ENCODE measurements at places on chromosomes 2 and 18. TPM values are rescaled to one million over a fixed set of nuclear protein-coding genes. Genes with fewer than 3 reads are reported as not detected.

The CNRIP1 gene
- total RNA-seq, result not detected

DNA sequence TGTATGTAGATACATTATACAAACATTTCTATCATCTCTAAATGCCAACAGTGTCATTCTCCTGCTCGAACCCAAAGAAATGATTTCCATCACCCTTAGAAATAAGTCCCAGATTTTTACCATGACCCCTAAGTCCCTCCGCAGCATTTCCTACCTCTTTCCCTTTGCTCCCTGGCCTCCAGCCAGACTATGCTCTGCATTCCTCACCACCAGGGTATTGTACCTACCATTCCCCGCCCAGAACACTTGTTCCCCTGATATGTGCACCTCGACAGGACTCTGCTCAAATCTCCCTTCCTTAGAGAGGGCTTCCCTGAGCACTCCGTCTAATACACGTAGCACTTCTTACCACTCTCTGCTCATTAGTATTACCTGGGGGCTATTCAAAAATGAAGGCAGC is 630.2 kb downstream of the ARHGAP15 start:
- no peaks in the 10 kb centered on the region for H3K27me3 ChIP-seq
- H3K36me3 ChIP-seq, result peaks cover 22% of the 10 kb centered on the region
- H3K4me3 ChIP-seq, result no peak overlapping the region

- no peak for DNase-seq
- no peak overlapping the region for H3K27ac ChIP-seq
- H3K27me3 ChIP-seq, result no peaks in the 10 kb centered on the region
- no peaks in the 10 kb centered on the region for H3K4me1 ChIP-seq
- H3K36me3 ChIP-seq, result no peaks in the 10 kb centered on the region
Measured at GRCh38 chr2:223538920-223539440, 63.2 kb downstream of the SCG2 start.

DNA sequence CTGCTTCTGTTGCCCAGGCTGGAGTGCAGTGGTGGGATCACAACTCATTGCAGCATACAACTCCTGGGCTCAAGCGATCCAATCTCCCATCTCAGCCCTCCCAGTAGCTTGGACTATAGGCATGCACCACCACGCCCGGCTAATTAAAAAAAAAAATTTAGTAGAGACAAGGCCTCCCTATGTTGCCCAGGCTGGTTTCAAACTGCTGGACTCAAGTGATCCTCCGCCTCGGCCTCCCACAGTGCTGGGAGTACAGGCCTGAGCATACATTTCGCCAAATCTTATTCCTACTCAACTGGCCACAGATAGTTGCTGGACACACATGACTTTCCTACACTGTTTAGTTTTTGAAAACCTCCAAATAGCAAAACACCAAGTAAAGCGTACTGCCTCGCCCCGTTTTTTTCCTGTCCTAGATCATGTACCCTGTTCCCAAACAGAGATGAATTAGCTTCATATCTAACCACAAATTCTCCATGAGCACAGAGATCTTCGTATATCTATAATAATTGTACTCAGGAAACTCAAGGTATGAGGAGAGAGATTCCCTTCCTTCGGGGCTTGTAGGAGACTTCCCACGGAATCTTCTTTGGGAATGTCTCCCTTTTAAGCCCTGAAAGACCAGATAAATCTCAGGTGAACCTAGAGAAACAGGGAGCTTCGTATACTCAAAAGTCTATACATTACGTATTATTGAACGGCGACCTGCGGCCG is 598 bp upstream of the C2orf69 start:
- no peaks in the 10 kb centered on the region for H3K27me3 ChIP-seq
- H3K27ac ChIP-seq, result peak overlapping the region; percentile 94
- peak overlapping the region; percentile 94 for H3K4me3 ChIP-seq
- peaks cover 35% of the 10 kb centered on the region for H3K4me1 ChIP-seq
- H3K36me3 ChIP-seq, result peaks cover 7% of the 10 kb centered on the region

The DSC2 gene
- total RNA-seq, result not detected

GRCh38 chr2:206442833-206443734 is at the start of gene ADAM23:
Gene ADAM23, plus strand, starts transcription at chr2:206443532. Its CDS starts 335 bp downstream, at chr2:206443867.
- no peaks in the 10 kb centered on the region for H3K36me3 ChIP-seq
- H3K27ac ChIP-seq, result no peak within 1 kb of the TSS
- peak within 1 kb of the TSS; percentile 80 for H3K4me3 ChIP-seq
- peak; percentile 37 for DNase-seq

The UGT1A8 gene
- total RNA-seq, result not detected

GRCh38 chr18:55258088-55258487 is 298.8 kb upstream of the CCDC68 start:
- peaks cover 92% of the 10 kb centered on the region for H3K36me3 ChIP-seq
- DNase-seq, result no peak
- H3K27ac ChIP-seq, result no peak overlapping the region
- H3K27me3 ChIP-seq, result no peaks in the 10 kb centered on the region
- H3K4me3 ChIP-seq, result no peak overlapping the region

DNA sequence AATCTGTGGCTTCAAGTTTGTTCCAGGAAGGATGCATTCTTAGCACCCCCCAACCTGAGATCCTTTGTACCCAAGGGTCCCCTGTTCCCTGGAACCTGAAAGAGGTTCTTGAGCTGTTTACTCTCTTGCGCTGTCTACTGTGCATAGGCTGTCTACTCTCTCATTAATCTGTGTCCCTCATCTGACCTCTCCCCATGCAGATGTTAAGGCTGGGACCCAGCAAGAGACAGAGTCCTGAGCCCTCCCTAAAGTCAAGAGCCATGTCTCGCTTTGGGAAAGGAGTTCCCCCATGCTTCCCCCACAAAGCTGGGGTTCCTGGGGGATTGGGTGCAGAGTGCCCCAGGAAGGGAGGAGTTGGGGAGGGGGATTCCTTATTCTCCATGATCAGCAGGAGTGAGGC is 312.9 kb downstream of the CYP26B1 start:
- H3K27ac ChIP-seq, result no peak overlapping the region
- no peaks in the 10 kb centered on the region for H3K4me1 ChIP-seq
- no peak for DNase-seq
- H3K36me3 ChIP-seq, result no peaks in the 10 kb centered on the region
- H3K27me3 ChIP-seq, result peaks cover 3% of the 10 kb centered on the region

DNA sequence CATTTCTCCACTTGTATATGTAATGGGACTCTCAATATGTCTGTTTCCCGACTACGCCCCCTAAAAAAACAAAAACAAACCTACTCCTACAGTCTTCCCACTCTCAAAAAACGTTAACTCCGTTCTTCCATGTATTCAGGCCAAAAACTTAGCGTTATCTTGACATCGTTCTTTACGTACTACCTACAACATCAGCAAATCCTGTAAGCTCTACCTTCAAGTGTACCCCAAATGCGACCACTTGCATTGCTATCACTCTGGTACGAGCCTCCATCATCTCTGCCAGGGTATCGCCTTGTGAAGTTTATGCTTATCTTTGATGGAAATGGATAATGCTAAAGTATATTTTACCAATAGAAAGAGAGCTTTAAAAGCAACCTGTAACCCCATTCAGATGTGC is 479 bp downstream of the GPATCH11 start:
- DNase-seq, result no peak
- H3K4me3 ChIP-seq, result no peak overlapping the region
- H3K4me1 ChIP-seq, result peaks cover 27% of the 10 kb centered on the region
- peaks cover 42% of the 10 kb centered on the region for H3K36me3 ChIP-seq

GRCh38 chr18:33924576-33924975 is 300.1 kb downstream of the NOL4 start:
- no peaks in the 10 kb centered on the region for H3K27me3 ChIP-seq
- no peak overlapping the region for H3K27ac ChIP-seq
- no peak for DNase-seq
- H3K36me3 ChIP-seq, result no peaks in the 10 kb centered on the region
- H3K4me1 ChIP-seq, result no peaks in the 10 kb centered on the region

The SULT1C3 gene
- not detected for total RNA-seq

- DNase-seq, result no peak
- no peaks in the 10 kb centered on the region for H3K36me3 ChIP-seq
- H3K27ac ChIP-seq, result no peak overlapping the region
- H3K4me1 ChIP-seq, result peaks cover 17% of the 10 kb centered on the region
- no peak overlapping the region for H3K4me3 ChIP-seq
Measured at GRCh38 chr2:237806334-237806733, 7.8 kb downstream of the RBM44 start.

The MATN3 gene
- total RNA-seq, result not detected

The AMER3 gene
- total RNA-seq, result not detected

GRCh38 chr2:150140777-150141176 is 346.7 kb downstream of the RND3 start:
- H3K27me3 ChIP-seq, result no peaks in the 10 kb centered on the region
- no peaks in the 10 kb centered on the region for H3K36me3 ChIP-seq
- no peak overlapping the region for H3K4me3 ChIP-seq

- no peak overlapping the region for H3K4me3 ChIP-seq
- H3K27ac ChIP-seq, result no peak overlapping the region
- DNase-seq, result no peak
- H3K36me3 ChIP-seq, result no peaks in the 10 kb centered on the region
- no peaks in the 10 kb centered on the region for H3K27me3 ChIP-seq
Measured at GRCh38 chr2:104448661-104449440, 405.1 kb upstream of the POU3F3 start.

DNA sequence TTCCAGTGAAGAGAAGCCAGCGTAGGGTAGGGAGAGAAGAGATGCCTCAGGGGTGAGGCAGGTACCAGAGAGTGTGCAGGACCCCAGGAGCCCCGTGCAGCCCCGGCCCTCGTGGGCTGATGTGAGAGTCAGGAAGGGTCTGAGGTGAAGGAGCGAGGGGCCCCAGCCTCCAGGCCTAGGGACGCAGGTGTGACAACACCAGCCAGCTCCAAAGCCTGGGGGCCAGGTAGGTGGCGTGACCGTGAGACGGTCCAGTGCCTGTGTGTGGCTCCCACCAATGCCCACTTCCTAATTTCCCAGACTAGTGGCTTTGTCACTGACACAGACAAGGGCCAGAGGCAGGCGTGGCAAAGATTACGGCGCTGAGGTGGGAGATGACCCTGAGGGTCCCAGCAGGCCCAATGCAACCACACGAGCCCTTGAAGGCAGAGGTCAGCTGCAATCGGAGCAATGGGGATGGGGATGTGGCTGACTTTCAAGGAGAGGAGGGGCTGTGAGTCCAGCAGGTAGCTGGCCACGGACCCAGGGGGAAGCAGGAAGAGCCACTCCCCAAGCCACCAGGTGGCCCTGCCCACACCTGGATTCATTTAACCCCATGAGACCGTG is 86.0 kb upstream of the SNTG2 start:
- no peaks in the 10 kb centered on the region for H3K36me3 ChIP-seq
- H3K4me1 ChIP-seq, result no peaks in the 10 kb centered on the region
- H3K27me3 ChIP-seq, result no peaks in the 10 kb centered on the region
- no peak for DNase-seq

- H3K27me3 ChIP-seq, result no peaks in the 10 kb centered on the region
- no peaks in the 10 kb centered on the region for H3K36me3 ChIP-seq
- DNase-seq, result no peak
- no peak overlapping the region for H3K27ac ChIP-seq
- no peaks in the 10 kb centered on the region for H3K4me1 ChIP-seq
Measured at GRCh38 chr18:39752351-39752750, 2186.8 kb upstream of the CELF4 start.

GRCh38 chr2:239103125-239104098 is 255.5 kb downstream of the TWIST2 start:
- H3K27ac ChIP-seq, result no peak overlapping the region
- H3K36me3 ChIP-seq, result peaks cover 27% of the 10 kb centered on the region
- H3K4me1 ChIP-seq, result no peaks in the 10 kb centered on the region
- H3K4me3 ChIP-seq, result no peak overlapping the region
- no peaks in the 10 kb centered on the region for H3K27me3 ChIP-seq

The BUB1 gene
- total RNA-seq, result 5.9 TPM

DNA sequence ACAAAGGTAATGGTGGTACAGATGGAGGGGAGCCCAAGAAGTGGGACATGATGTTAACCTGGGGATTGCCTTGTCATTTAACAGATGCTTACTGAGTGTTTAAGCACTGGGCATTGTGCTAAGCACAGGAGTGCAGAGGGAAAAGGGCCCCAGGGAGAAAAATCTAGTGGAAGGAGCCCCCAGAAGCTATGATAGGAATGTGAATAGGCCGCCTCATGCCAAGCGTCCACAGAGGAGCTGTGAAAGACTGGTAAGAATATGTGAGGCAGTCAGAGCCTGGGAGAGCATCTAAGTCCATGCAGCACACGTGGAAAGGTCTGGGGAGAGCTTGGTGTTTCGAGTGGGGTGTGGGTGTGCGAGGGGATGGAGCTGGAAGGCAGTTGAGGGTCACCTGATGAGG is 5.5 kb downstream of the ZNF532 start:
- H3K4me1 ChIP-seq, result peaks cover 40% of the 10 kb centered on the region
- peaks cover 84% of the 10 kb centered on the region for H3K36me3 ChIP-seq
- H3K27ac ChIP-seq, result no peak overlapping the region
- no peaks in the 10 kb centered on the region for H3K27me3 ChIP-seq
- no peak for DNase-seq

- H3K27me3 ChIP-seq, result no peaks in the 10 kb centered on the region
- peaks cover 22% of the 10 kb centered on the region for H3K4me1 ChIP-seq
- no peak overlapping the region for H3K27ac ChIP-seq
- H3K4me3 ChIP-seq, result peak overlapping the region; percentile 99
- peaks cover 6% of the 10 kb centered on the region for H3K36me3 ChIP-seq
- no peak for DNase-seq
Measured at GRCh38 chr2:95401480-95401879, 1.0 kb upstream of the FAHD2A start.

- H3K4me1 ChIP-seq, result peaks cover 9% of the 10 kb centered on the region
- no peak overlapping the region for H3K27ac ChIP-seq
- H3K36me3 ChIP-seq, result no peaks in the 10 kb centered on the region
- no peak for DNase-seq
- no peak overlapping the region for H3K4me3 ChIP-seq
- peaks cover 50% of the 10 kb centered on the region for H3K27me3 ChIP-seq
Measured at GRCh38 chr18:78981989-78982620, 2.5 kb downstream of the SALL3 start.

The PNPT1 gene
- 35.8 TPM for total RNA-seq

GRCh38 chr2:186590759-186591505 is 1.1 kb downstream of the ITGAV start:
- peak overlapping the region; percentile 73 for H3K27ac ChIP-seq
- no peaks in the 10 kb centered on the region for H3K36me3 ChIP-seq
- H3K27me3 ChIP-seq, result no peaks in the 10 kb centered on the region
- H3K4me1 ChIP-seq, result peaks cover 22% of the 10 kb centered on the region

The ZNF521 gene
- total RNA-seq, result 0.16 TPM

- no peak overlapping the region for H3K27ac ChIP-seq
- no peak overlapping the region for H3K4me3 ChIP-seq
- peaks cover 6% of the 10 kb centered on the region for H3K4me1 ChIP-seq
- peaks cover 90% of the 10 kb centered on the region for H3K36me3 ChIP-seq
- no peak for DNase-seq
Measured at GRCh38 chr2:233289648-233290047, 18.0 kb upstream of the SAG start.

- H3K4me3 ChIP-seq, result no peak overlapping the region
- DNase-seq, result no peak
- H3K27ac ChIP-seq, result no peak overlapping the region
- H3K27me3 ChIP-seq, result no peaks in the 10 kb centered on the region
- H3K4me1 ChIP-seq, result peaks cover 10% of the 10 kb centered on the region
- no peaks in the 10 kb centered on the region for H3K36me3 ChIP-seq
Measured at GRCh38 chr2:175049661-175050060, 44.5 kb upstream of the CHN1 start.

GRCh38 chr18:50307400-50307737 is 19.9 kb upstream of the CXXC1 start:
- no peak for DNase-seq
- H3K4me1 ChIP-seq, result peaks cover 41% of the 10 kb centered on the region
- H3K4me3 ChIP-seq, result peak overlapping the region; percentile 88
- no peaks in the 10 kb centered on the region for H3K27me3 ChIP-seq
- peak overlapping the region; percentile 66 for H3K27ac ChIP-seq

The KIF3C gene
- total RNA-seq, result 1.8 TPM

The ZBTB14 gene
- 20.9 TPM for total RNA-seq

- no peaks in the 10 kb centered on the region for H3K27me3 ChIP-seq
- peaks cover 44% of the 10 kb centered on the region for H3K4me1 ChIP-seq
- no peak overlapping the region for H3K27ac ChIP-seq
Measured at GRCh38 chr2:69780921-69781320, 39.0 kb downstream of the ANXA4 start.

The CHRNG gene
- not detected for total RNA-seq
